Thyroid gland (tissue), 4 donors: ENCODE measurements at places on chromosomes 13 and 19.

GRCh38 chr13:114019367-114019766, 45.5 kb upstream of the C13orf46 start:
- H3K4me3 ChIP-seq = no peak overlapping the region
- H3K36me3 ChIP-seq = peaks cover 16% of the 10 kb centered on the region
- H3K27ac ChIP-seq = no peak overlapping the region
- H3K4me1 ChIP-seq = peaks cover 4% of the 10 kb centered on the region
- DNase-seq = no peak

DNA sequence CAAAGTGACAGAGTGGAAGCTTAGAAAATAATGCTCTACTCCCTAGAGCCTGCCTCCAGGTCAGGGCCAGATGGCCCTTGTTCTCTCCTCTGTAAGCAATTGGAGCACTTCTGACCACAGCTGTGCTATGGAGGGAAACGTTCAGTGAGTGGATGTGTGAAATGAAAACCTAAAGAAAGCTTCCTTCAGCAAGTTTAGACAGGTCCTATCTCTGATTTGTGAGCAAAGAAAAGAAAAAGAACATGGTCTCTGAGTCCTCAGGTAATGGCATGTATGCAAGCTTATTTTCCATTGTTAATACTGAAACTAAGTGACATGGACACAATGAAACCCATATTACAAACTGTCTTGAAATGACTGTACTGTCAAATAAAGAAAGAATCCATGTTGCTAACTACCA, 1486.8 kb downstream of the EFNB2 start:
- DNase-seq = no peak
- H3K4me3 ChIP-seq = no peak overlapping the region
- no peaks in the 10 kb centered on the region for H3K27me3 ChIP-seq
- H3K36me3 ChIP-seq = no peaks in the 10 kb centered on the region

DNA sequence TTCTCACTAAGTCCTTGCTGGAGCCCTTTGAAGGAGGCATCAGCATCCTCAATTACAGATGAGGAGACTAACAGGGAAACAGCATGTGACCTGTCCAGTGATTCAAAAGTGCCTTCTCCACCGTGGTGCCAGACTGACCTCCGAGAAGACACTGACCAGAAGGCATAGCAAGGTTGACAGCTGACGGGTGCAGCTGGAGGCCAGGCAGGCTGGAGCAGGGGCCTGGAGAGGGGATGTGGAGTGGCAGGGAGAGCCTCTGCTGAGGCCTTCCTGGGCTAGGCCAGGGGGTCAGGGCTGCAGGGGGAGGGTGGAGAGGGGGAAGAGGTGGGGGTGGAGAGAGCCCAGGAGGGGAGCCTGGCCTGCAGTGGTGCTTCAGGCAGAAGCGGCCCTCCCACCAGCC, 66.3 kb downstream of the KCTD15 start:
- no peaks in the 10 kb centered on the region for H3K4me1 ChIP-seq
- no peaks in the 10 kb centered on the region for H3K36me3 ChIP-seq
- H3K4me3 ChIP-seq = no peak overlapping the region
- no peak overlapping the region for H3K27ac ChIP-seq

DNA sequence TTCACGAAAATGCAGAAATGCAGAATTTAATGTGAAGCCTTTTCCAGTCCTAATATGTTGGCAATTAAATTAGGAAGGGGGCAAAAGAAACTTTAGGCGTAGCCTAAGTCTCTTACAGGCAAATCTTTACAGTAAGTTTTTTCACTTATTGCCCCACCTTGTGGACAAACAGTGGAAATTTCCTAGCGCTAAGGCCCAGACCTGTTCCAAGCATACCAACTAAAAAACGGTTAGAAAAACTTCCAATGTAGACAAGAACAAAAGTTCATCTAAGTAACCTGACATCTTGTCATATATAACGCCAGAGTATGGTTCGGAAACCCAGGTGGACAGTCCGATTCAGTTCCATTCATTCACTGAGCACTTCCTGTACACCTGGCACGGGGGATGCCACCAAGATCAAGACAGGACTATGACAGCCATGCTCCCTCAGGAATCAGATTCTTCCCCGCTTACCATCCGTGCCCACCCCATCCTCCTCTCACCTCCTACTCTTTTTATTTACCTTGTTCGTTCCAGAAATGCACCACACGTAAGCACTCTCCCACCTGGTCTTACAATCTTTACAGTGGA, 4.9 kb downstream of the ZAR1L start:
- DNase-seq = peak; percentile 7
- H3K27ac ChIP-seq = no peak overlapping the region
- no peaks in the 10 kb centered on the region for H3K36me3 ChIP-seq
- no peaks in the 10 kb centered on the region for H3K4me1 ChIP-seq
- H3K27me3 ChIP-seq = no peaks in the 10 kb centered on the region

- H3K27ac ChIP-seq = no peak overlapping the region
- DNase-seq = no peak
- H3K27me3 ChIP-seq = no peaks in the 10 kb centered on the region
- H3K36me3 ChIP-seq = no peaks in the 10 kb centered on the region
Measured at GRCh38 chr13:23579896-23580683, 9.9 kb downstream of the TNFRSF19 start.

DNA sequence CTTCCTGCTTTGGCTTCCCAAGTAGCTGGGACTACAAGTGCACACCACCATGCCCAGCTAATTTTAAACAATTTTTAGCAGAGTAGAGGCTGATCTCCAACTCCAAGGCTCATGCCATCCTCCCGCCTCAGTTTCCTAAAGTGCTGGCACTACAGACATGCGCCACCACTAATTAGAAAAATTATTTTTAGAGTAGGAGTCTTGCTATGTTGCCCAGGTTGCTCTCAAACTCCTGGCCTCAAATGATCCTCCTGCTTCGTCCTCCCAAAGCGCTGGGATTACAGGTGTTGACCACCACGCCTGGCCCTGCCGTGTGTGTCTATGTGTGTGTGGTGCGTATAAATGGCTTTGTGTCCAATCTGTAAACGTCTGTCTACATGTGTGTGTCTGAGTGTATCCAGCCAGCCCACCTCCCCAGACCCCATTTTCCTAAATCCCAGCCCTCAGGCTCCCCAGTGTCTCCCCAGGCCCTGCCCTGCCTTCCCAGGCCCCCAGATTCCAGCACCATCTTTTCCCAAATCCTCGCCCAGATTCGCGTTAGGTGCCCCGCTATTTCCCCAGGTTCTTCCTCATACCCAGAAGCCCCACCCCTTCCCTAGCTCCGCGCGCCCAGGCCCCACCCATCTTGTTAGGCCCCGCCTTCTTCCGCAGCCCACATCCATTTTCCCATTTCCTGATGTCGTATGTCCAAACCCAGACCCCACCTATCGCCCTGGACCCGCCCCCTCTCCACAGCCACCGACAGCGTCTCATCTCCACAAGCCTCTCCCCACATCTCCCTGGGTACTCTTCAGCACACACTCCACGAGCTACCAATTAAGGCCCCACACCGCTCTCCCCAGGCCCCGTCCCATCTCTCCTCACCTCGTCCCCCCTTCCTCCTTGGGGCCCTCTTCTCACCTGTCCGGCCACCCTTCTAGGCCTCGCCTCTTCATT, 24.9 kb downstream of the SLC8A2 start:
- H3K4me1 ChIP-seq = peaks cover 23% of the 10 kb centered on the region
- H3K27ac ChIP-seq = no peak overlapping the region
- no peak overlapping the region for H3K4me3 ChIP-seq
- DNase-seq = no peak

DNA sequence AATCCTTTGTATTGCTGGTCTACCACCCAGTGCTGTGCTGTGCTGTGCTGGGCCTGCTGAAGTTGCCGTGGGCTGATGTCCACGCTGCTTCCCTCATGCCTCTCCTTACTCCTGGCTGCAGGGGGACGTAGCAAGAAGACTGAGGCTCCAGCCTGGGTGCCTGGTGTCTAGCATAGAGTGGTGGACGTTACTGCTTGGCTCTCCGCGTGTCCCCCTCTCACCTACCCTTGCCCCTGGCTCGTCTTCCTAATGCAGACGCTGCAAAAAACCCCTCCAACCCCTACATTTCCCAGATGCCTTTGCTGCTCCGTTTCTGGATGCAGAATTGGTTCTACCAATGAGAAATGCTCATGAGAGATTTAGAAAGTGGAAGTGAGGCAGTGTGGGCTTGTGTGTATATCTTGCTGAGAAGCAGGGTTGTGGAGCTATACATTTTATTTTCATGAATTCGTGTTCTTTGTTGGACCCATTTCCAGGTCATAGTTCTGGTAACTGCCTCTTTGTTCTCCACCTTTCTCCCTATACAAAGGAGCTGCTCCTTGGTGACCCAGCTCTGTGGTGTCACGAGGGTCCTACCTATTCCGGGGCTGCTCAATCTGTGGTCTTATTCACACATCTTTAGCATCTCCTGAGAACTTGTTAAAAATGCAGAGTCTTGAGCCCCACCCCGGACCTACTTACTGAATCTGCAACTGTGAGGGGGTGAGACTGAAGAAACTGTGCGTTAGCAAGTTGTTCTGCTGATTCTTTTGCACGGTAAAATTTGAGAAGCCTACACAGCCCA, 7.9 kb upstream of the DENND1C start:
- H3K27ac ChIP-seq = no peak overlapping the region
- H3K36me3 ChIP-seq = no peaks in the 10 kb centered on the region
- no peak overlapping the region for H3K4me3 ChIP-seq
- no peaks in the 10 kb centered on the region for H3K27me3 ChIP-seq
- H3K4me1 ChIP-seq = no peaks in the 10 kb centered on the region

- H3K36me3 ChIP-seq = no peaks in the 10 kb centered on the region
- H3K27me3 ChIP-seq = no peaks in the 10 kb centered on the region
- no peak overlapping the region for H3K4me3 ChIP-seq
Measured at GRCh38 chr13:35984776-35985453, 146.3 kb downstream of the DCLK1 start.

GRCh38 chr19:19145281-19145680, 7.0 kb upstream of the TMEM161A start:
- peaks cover 4% of the 10 kb centered on the region for H3K4me1 ChIP-seq
- no peak overlapping the region for H3K4me3 ChIP-seq
- H3K27ac ChIP-seq = no peak overlapping the region
- no peak for DNase-seq
- H3K36me3 ChIP-seq = no peaks in the 10 kb centered on the region

- DNase-seq = no peak
- no peak overlapping the region for H3K4me3 ChIP-seq
- no peaks in the 10 kb centered on the region for H3K27me3 ChIP-seq
- H3K36me3 ChIP-seq = no peaks in the 10 kb centered on the region
- no peak overlapping the region for H3K27ac ChIP-seq
Measured at GRCh38 chr13:66627512-66627911, 602.6 kb downstream of the PCDH9 start.

DNA sequence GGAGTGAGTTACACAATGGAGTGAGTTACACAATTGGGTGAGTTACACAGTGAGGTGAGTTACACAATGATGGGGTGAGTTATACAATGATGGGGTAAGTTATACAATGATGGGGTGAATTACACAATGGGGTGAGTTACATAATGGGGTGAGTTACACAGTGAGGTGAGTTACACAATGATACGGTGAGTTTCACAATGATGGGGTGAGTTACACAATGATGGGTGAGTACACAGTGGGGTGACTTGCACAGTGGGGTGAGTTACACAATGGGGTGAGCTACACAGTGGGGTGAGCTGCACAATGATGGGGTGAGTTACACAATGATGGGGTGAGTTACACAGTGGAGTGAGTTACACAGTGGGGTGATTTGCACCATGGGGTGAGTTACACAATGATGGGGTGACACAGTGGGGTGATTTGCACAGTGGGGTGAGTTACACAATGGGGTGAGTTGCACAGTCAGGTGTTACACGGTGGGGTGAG, 52.5 kb upstream of the GAS6 start:
- H3K4me3 ChIP-seq = no peak overlapping the region
- H3K36me3 ChIP-seq = no peaks in the 10 kb centered on the region
- H3K27me3 ChIP-seq = no peaks in the 10 kb centered on the region
- no peak for DNase-seq
- no peaks in the 10 kb centered on the region for H3K4me1 ChIP-seq
- no peak overlapping the region for H3K27ac ChIP-seq

DNA sequence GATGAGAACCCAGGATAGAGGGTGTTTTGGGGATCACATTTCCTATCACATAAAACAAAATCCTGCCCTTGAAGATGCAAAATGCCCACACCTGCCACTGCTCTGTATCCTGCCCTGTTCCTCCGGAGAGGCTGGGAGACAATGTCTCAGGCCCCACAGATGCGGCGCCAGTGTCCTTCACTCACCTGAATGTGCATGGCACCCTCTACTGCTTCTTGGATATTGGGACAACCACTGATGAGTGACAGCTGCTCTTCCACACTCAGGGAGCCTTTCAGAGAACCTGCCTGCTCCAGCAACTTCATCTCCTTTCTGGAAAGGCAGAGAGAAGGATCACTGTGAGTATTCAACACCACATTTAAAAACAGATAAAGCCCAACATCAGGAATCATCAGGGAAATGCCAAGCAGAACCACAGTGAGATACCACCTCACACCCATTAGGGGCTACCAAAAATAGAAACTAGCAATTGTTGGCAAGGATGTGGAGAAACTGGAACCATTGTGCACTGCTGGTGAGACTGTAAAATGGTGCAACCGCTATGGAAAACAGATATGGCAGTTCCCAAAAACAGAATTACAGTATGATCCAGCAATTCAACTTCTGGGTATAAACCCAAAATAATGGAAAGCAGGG, 36.4 kb downstream of the CRYL1 start:
- H3K27ac ChIP-seq = no peak overlapping the region
- no peak overlapping the region for H3K4me3 ChIP-seq
- no peaks in the 10 kb centered on the region for H3K27me3 ChIP-seq
- no peaks in the 10 kb centered on the region for H3K36me3 ChIP-seq
- peak; percentile 41 for DNase-seq
- no peaks in the 10 kb centered on the region for H3K4me1 ChIP-seq

DNA sequence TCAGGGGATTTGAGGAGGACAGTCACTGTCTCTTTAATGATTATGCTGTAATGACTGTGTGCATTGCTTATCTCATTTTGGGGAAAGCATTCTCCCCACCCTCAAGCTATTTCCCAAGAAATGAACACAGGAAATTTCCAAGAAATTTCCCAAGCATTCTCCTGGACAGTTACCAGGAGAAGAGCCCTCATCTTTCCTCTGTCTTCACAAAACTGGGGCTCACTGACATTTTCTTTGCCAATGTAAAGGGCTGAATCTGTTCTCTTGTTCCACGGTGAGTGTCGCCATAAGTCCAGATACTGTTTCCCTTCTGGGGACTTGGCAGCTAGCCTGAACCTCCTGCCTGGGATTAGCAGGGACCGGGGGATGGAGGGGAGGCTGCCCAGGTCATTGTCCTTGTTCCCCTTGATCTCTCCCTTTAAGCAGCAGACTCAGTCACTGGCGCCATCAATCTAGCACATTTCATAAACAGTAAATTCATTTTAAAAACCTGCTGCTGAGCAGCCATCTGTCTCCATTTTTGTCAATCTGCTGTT, 172.8 kb downstream of the DNAJC15 start:
- no peaks in the 10 kb centered on the region for H3K4me1 ChIP-seq
- no peak overlapping the region for H3K4me3 ChIP-seq
- no peaks in the 10 kb centered on the region for H3K27me3 ChIP-seq
- H3K27ac ChIP-seq = no peak overlapping the region
- DNase-seq = no peak

GRCh38 chr13:44842158-44842557, 147.1 kb downstream of the NUFIP1 start:
- H3K27me3 ChIP-seq = no peaks in the 10 kb centered on the region
- no peaks in the 10 kb centered on the region for H3K36me3 ChIP-seq
- DNase-seq = no peak
- no peak overlapping the region for H3K27ac ChIP-seq
